ENCODE measurements at places on chromosomes 12 and 14.

DNA sequence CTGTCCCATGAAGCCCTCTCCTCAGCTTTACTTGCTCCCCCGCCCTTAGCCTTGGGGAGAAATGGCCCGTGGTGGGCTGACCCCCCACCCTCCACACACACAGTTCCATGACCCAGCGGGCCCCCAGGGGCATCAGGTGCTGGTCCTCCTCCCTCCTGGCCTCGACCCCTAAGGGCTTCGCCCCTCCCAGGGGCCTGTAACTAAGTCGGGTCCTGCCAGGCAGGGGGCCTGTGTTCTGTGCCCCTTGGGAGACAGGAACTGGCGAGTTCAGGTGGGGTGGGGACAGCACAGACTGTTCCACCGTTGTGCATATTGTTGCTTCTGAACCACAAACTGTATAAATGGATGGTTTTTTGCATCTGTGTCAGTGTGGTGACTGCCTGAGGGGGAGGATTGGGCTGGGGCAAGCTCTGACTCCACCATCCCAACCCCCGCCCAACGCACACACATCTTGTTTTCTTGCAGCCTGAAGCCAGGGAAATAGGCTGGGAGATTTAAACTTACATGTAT lies 8.8 kb downstream of the TAMALIN start:
- DNase-seq: no peak

DNA sequence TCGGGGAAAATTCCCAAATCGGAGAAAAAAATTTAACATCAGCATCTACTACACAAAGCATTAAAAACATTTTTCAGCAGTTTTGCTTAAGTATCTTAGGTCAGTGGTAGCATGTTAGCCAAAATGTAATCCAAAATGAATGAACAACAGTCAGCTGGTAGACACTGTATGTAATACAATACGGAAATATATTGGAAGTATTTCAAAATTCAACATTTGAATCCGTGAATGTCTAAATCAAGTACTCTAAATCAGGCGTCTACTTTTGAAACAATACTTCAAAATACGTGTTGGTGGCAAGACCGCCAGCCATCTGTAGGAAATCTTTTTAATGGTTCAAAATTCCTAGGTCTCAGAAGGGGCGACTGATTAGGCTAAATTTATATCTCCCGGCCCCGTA lies 1.1 kb downstream of the SCAF11 start:
- DNase-seq: no peak

DNA sequence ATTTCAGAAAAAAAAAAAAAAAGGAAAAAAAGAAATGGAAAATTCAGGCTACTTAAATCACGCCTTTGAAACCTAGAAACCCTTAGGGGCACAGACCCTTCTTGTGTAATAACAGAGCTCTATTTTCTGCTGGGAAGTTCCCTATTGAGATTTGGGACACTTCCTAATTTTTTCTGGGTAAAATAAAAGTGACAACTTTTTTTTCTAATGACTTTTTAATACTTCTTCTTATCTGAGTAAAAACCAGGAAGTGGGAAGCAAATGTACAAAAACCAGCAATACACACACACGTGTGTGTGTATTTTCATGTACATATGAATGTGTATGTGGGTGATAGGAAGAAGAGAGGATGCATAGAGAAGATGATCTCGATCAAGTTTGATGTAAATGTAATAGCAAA lies 35.8 kb downstream of the ETV6 start:
- DNase-seq: no peak

- no peak for DNase-seq
These were observed 492.0 kb downstream of the NELL2 start for GRCh38 chr12:44384136-44384535.

DNA sequence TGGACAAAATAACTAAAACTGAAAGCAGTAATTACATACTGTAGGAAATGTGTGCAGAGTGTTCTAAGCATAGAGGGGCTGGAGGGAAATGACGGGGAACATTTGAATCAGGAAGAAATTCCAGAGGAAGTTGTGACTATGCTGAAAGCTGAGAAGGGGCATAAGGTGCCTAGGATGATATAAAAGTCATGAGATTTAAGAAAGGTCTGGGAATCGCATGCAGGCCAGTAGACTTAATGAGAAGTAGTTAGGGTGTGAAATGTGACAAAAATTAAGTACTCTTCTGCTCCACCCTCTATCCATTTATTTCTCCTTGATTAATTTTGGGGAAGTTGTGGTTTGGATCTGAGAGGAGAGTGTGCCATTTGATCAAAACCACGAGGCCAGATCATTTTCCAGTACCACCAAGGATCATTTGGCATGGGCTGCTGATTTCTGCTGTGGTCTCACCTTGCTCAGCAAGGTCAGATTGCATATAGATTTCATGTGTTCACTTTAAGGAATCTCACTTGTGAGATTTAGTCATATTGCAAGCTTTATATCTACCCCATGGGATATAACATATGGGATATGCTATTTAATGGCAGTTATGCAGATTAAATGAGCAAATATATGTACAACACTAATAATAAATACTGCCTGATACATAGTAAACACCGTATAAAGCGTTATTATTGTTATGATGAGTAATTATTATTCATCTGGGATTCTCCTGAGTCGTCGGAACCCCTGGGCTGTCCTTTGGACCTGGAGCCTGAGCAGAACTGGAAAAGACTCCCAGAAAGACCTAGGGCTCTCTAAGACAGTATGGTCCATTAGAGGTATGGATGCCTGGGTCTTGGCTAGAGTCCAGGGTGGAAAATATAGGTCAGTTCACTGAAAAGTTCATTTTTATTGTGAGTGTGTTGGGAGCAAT lies 72.3 kb downstream of the SRGAP1 start:
- DNase-seq: no peak

- no peak for DNase-seq
These were observed 3.5 kb downstream of the IFI27 start for GRCh38 chr14:94113908-94114588.

DNA sequence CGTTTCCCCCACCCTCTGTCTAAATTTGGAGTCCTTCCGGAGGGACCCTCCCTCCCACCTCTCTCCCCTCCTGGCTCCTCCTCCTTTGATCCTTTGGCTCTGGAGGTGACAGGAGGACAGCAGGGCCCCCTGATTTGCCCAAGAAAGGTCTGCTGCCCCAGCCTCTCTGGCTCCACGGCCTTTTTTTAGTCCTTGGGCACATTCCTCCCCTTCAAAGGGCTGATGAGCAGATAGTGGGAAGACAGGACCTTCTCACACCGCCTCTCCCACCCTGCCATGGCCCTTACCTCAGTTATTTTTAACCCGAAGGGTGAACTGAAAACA lies 196 bp upstream of the MYH6 start:
- DNase-seq: no peak

DNA sequence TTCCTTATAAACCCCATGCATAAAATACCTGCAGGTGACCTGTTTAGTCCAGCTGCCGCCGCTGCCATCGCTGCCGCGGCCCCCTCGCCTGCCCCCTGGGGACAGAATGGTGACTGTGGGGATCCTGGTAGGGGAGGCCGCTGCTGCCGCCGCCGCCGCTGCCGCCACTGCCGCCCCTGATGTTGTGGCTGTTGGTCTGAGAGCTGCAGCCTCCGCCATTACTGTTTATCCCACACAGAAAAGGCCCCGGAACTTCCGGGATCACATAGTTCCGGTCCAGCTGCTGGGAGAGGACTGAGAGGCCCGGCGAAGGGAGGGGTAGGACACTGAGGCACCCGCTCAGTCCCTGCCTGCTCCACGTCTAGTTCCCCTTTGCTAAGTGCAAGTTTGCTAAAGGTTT lies 244.9 kb downstream of the C12orf50 start:
- DNase-seq: no peak

GRCh38 chr12:126974779-126975178 lies 1292.2 kb upstream of the TMEM132C start:
- DNase-seq: no peak

DNA sequence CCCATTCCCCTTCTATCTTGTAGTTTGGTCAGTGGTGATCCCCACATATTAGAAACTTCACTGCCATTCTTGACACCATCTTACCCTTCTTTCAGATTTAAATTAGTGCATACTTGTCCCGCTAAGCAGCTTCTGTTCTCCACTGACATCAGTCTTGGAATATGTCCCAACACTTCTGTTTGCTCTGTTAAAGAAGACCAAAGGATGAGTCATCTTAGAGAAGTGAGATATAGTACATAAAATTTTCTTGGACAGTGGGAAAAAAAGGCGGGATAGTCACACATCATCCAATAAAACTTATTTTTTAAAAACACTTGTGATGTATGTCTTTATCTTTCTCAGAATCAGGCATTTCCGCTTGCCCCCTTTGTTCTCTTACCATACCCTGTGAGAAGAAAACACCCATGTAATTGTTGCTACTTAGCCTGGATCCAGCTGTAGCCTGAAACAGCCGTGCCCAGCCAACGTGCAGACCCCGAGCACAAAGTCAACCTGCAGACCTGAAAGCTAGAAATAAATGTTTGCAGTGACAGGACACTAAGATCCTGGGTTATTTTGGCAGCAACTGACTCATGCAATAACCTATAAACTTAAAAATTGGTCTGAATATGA lies 100.1 kb upstream of the PDE3A start:
- no peak for DNase-seq

- DNase-seq: no peak
These were observed 4.7 kb downstream of the ZDHHC17 start for GRCh38 chr12:76768576-76768975.

GRCh38 chr12:110565894-110566871 lies 16.9 kb downstream of the PPTC7 start:
- DNase-seq: no peak

GRCh38 chr14:99382071-99382470 lies 98.6 kb downstream of the SETD3 start:
- DNase-seq: no peak

GRCh38 chr12:122216445-122216844 lies 9.4 kb downstream of the DIABLO start:
- DNase-seq: no peak

Measured in breast epithelium (tissue), 4 donors.